ENCODE measurements at places on chromosomes 3 and 15.

DNA sequence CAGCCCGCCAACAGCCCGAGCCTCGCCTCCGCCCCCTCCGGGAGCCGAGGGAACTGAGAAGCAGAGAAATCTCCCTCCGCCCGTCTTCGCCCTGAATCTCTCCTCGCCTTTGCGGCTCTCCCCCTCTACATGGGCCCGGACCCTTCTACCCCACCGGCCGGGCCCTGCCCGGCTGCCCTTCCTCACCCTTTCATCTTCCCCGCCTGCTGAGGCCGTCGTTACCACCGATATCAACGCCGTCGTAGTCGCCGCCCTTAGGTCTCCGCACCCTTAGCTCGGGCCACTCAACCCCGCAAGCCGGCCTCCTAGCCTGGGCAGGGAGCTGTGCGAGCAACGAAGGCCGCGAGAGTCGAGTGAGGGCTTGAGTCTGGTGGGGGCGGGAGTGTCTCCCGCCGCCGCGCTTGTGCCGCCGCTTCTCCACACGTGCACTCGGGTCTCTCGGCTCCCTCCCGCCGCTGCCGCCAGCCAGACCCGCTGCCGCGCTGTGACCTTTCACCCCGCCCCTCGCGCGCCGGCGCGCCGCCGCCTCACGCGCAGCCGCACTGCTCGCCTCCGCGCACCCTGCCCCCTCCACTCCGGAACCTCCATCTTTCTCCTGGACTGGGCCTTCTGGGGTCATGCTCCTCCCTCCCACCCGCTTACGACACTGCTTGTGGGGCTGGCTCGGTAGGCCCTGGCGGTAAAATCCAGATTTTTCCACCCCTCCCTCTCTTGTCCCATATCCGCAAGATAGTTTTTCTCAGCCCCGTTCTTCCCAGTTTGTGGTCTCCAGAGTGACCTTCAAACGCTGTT, at the start of gene NAA50:
NAA50 (minus strand) TSS at position 494 of the 792 bp plus-strand sequence; CDS start at position 194, 300 bp downstream.
- peak; percentile 95 for DNase-seq

DNA sequence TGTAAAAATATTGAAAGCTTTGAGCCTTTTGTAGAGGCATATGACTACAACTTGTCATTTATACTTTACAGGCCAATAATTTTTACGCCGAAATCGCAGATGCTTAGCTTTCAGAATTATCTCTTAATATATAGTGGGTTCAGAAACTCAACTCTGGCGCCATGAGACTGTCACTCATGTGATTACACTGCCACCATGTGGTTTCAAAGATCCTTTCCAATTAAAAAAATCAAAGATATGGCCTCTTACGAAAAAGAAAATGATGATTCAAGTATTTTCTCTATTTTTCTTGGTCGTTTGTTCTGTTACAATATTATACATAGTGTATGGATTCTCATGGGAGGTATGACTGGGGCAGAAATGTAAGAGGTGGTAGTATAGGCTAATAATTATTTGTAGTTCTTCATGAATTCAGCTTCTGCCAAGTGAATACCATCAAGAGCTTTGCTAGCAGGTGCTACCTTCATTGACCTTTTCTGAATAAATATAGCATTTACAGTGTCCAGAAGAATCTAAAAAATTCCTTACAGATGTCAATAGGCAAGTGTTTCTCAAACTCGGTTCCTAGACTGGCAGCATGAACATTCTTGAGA, 751.7 kb upstream of the GOLIM4 start:
- DNase-seq, result no peak

DNA sequence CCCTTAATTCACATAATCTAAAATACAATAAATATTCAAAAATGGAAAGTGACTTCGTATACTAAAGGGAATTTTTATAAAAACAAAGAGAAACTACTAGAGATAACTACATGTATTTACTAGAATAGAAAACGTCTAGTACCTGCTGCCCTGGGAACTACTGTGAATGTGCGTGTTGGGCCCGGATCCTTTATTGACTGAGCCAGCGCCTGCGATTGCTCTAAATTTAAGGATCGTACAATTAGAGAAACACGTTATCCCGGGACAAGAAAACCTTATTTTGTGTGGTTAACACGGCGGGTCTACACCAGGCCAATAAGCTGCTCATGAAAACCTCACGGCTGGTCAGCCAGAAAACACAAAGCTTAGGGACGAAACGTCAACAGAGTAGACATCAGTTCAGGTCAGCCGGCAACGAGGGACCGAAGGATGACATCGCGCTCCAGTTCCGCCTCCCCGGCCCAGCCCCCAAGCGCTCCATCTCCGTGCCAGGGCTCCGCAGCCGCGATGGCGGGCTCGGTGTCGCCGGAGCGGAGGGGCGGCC, 555 bp downstream of the TM2D3 start:
- DNase-seq, result no peak

DNA sequence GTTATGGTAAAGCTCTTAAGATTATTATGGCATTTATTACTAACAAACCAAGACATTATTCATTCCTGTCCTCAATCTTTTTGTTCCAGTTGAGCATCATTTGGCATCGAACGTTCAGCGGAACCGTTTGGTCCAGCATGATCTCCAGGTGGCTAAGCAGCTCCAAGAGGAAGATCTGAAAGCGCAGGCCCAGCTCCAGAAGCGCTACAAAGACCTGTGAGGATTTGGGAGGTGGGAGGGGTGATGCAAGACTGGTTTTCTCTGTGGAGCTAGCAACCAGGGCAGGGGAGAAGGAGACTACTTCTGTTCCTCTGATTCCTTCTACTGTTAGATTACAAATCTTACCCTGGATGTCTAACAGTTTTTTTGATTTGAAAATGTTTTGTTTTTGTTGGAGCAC, 27.6 kb upstream of the UTS2B start:
- DNase-seq, result no peak

- no peak for DNase-seq
These were observed at the start of gene COL8A1 for GRCh38 chr3:99638167-99638948. TSS of gene COL8A1 (plus strand) at chr3:99638594. CDS start at chr3:99790683, 152,089 bp downstream.

- no peak for DNase-seq
These were observed 119.3 kb upstream of the PFN2 start for GRCh38 chr3:150090006-150090405.

DNA sequence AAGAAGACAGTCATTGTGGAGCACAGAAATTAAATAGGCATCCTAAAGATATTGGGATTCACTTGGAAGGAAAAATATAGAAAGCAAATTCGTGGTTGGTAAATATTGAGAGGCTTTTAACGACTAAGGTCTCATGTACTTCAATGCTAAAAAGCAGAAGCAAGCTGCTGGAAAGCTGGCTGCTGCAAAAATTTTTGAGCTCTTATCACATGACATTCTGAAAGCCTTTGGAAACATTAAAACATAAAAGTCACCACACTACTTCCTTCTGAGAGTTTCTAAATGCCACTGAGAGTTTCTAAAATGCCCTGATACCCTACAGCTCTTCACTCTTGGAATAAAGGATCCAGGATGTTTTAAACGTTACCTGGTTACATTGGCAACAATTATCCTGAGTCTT, 39.0 kb upstream of the CBLB start:
- DNase-seq, result no peak

DNA sequence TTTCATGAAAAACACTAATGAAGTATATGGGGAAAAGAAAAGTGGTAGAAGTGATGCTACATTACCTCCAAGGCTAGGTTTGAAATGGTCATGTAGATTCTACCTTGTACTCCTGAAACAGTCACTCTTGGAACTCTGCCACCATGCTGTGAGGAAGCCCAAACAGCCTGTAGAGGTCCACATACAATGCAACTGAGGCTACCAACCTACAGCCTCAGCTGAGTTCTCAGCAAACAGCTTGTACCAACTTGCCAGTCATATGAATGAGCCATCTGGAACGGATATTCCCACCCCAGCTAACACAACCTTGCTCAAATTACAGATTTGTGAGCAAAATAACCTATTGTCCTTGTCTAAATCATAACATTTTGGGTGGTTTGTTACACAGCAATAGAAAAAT, 193.5 kb downstream of the ULK4 start:
- DNase-seq, result no peak
